T-helper 9 cell (primary cell): ENCODE measurements at places on chromosomes 7 and 10.

DNA sequence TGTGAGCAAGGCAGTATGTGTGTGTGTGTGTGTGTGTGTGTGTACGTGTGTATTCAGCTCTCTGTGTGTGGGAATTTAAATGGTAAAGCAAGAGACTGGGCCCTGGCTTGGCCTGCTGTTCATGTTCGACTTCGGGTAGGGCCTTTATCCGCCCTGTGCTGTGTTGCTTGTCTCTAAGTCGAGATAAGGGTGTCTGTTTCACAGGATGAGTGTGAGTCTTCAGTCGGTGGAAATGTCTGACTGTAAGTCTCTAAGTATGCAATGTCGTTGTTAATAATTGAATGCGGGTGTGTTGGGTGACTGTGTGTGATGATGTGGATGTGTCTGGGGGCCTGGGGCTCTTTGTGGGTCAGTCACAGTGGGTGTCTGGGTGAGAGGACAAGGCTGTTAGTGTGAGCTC lies 34.8 kb downstream of the HIF1AN start:
- no peak for DNase-seq

GRCh38 chr7:129530795-129531391 lies 28.6 kb downstream of the SMKR1 start:
- DNase-seq: no peak

- DNase-seq: no peak
These were observed 13.5 kb upstream of the SFMBT2 start for GRCh38 chr10:7424315-7424714.

GRCh38 chr7:129225931-129226572 lies 1.2 kb downstream of the AHCYL2 start:
- no peak for DNase-seq

- no peak for DNase-seq
These were observed 788 bp upstream of the CACNA2D1 start for GRCh38 chr7:82444220-82444909.

- DNase-seq: peak; percentile 26
These were observed 122.8 kb downstream of the UBE2H start for GRCh38 chr7:129829737-129830631.

- DNase-seq: no peak
These were observed 25.0 kb downstream of the CYP3A7 start for GRCh38 chr7:99709838-99710578.

- no peak for DNase-seq
These were observed 61.5 kb downstream of the CHN2 start for GRCh38 chr7:29255906-29256692.

GRCh38 chr7:48042216-48042615 lies 6.9 kb downstream of the C7orf57 start:
- no peak for DNase-seq

DNA sequence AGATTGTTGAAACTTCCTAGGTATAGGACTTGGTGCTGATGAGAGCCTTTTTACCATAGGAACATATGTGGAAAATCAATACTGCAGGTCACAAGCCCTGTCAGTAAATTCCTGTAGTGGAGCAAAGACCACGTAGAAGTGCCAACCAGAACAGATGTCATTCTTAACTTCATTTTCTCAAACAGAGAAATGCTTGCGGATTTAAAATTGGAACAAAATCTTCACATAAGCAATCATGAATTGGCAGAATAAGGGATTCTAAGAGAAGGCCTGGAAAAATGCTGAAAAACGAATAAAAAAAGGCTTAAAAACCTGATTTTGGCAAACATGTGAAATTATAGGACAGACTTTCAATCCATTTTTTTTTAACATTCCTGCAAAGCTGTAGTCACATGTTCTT lies 80.8 kb upstream of the SMIM30 start:
- no peak for DNase-seq

DNA sequence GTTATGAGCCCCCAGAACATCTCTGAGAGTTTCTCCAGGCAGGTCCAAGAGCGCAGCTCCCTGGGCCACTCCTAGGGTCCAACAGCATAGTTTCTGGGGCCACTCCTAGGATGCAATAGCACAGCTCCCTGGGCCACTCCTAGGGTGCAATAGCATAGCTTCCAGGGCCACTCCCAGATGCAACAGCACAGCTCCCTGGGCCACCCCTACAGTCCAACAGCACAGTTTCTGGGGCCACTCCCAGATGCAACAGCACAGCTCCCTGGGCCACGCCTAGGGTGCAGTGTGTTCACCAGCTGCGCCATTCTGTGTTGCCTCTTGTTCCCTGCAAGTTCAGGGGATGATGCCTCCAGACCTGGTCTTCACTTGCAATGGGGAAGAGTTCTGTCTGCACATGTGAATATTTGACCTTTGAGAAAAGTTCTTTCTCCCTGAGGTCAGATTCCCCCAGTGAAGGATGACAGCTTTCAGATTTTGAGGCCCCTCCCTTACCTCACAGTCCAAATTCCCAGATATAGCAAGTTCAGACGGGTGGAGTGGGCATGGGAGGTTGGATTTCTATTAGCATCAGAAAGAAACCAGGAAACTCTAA lies 43.0 kb upstream of the LEP start:
- no peak for DNase-seq

- DNase-seq: no peak
These were observed 231.1 kb upstream of the FOXP2 start for GRCh38 chr7:114183311-114184088.

GRCh38 chr7:79319369-79319768 lies 134.1 kb downstream of the MAGI2 start:
- no peak for DNase-seq

DNA sequence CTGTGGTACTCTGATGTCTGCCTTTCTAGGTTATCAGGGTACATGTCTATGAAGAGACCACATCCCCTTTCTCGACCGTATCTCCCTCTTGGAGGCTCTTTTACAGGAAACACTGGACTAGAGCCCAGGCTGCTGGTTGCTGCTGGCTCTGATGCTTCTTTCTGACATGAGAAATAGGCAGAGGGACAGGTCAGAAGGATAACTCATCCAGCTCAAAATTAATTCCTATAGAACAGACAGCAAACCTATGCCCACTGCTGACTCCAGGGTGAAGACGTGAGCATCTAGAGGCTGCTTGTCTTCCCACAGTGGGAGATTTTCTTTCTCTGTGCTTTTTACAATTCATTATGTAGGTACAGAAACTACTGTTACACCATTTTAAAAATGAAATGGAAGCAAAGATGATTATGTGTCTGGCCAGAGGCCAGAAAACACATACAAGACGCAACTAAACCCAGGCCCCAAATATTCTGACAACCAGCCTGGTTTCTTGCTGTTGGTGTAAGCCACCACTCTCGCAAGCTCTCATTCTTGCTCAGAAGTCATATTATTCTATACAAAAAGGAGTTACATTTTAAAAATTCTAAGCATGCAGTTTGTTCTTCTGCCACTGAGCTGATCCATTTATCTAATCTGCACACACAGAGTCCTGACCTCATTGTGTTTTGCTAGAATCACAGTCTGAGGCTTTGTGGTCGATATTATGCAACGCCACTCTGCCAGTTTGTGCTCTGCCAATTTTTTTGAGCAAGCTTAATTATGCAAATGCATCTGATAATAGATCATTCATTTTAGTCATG lies 424.3 kb downstream of the KIF20B start:
- DNase-seq: no peak

DNA sequence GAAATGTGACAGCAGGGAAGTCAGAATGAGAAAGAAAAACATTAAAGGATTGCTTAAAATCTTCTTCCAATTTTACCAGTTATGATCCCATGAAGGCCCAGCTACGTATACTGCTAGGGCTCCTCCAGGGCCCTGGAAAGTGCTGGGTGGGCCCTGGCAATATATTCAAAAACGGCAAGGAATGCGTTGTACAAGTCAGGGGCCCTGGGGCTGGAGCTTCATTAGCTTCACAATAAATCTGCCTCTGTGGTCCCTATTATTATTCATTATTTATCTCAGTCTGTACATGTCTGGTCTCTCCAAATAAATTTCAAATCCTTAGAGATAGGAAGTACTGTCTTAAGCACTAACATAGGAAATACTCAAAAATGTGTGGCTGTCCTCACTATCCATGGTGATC lies 7.6 kb downstream of the JAZF1 start:
- DNase-seq: no peak

- DNase-seq: no peak
These were observed 72.5 kb upstream of the AGR3 start for GRCh38 chr7:16954321-16954720.

DNA sequence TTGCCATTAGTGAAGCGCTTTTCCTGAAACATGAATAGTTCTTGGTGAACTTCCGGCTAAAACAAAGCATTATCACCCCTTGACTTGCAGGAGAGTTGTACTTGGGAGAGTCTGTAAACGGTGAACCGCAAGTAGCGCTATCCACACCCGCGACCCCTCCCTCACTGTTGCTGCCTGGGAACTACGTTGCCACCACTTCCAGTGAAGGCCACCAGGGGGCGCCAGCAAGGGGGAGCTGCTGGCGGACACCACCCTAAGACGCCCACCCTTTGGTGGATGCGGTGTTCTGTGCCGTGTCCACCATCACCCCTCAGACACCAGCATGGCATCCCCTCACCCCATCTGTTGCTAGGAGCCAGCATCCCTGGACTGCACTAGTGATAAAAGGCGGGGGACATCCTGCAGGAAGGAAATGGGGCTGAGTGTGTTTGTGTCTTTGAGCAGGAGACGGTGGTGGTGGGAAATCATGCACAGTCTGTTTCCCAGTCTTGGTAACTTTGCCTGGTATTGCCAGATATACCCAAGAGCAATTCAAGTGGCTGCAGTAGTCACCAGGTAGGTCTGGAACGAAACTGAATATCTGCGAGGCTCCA lies 298.2 kb downstream of the FRMD4A start:
- DNase-seq: peak; percentile 45

GRCh38 chr10:100987685-100988049 lies 324 bp downstream of the TWNK start:
- DNase-seq: no peak

GRCh38 chr10:53122281-53122680 lies 349.7 kb upstream of the MBL2 start:
- no peak for DNase-seq

DNA sequence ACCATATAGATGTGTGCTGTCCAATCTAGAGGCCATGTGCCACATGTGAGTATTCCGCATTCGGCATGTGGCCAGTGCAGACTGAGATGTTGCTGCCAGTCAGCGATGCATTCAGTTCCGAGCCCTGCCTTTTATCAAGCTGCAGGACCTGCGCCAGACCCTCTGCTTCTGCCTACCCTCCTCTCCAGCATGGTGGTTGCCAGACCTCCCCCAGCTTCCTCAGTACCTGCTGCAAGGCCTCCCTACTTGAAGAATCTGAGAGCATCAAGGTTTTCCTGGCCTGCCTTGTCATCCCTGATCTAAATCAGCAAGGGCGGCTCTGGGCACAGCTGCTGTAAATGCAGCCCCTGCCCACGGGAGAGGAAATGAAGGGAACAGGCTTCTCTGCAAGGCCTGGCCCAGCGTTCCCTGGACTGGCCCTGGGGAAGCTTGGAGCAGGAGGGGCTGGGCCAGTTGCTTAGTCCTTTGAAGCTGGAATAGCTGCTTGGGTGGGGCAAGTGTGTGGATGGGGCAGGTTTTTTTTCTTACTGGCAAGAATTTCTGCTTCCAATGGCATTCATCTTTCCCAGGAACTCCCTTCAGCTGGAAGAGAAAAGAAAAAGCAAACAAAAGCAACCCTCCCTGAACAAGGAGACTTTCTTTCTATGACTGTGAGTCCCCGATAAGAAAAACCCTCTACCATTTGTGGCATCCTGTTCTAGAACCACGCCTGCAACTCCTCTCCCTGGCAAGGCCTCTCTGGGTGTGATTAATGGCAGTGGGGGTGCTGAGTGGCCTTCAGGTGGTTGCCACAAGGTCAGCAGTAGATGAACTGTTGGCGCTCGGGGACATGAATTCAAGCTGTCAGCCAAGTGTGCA lies 93.0 kb downstream of the NHLRC2 start:
- no peak for DNase-seq

- peak; percentile 50 for DNase-seq
These were observed 102.8 kb downstream of the PIP4K2A start for GRCh38 chr10:22611425-22612115.

- no peak for DNase-seq
These were observed 59.5 kb upstream of the CDCA7L start for GRCh38 chr7:22005151-22005550.

DNA sequence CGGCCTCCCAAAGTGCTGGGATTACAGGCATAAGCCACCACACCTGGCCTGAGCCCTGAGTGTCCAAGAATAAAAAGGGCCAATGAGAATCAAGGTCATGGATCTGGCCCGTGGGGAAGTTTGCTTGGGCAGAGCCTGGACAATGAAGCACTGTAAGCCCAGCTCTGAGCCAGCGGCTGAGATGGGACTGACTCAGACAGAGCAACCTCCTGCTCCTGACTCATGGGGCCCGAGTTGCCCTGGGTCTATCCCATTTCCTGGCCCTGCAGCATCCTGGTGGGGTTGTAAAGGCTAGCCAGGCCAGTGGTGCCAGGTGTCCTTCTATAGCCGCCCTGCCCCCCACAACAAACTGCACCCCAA lies 5.2 kb upstream of the MYH16 start:
- DNase-seq: no peak

DNA sequence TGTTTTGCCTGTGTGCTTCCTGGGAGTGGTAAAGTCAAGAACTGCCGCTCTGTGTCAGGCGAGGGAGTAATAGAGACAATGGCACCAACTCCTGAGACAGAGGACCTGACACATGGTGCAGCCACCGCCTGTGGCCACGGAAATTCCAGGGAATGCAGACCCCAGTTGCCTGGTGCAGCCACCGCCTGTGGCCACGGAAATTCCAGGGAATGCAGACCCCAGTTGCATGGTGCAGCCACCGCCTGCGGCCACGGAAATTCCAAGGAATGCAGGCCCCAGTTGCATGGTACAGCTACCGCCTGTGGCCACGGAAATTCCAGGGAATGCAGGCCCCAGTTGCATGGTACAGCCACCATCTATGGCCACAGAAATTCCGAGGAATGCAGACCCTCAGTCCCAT lies 8.7 kb downstream of the DIP2C start:
- no peak for DNase-seq

DNA sequence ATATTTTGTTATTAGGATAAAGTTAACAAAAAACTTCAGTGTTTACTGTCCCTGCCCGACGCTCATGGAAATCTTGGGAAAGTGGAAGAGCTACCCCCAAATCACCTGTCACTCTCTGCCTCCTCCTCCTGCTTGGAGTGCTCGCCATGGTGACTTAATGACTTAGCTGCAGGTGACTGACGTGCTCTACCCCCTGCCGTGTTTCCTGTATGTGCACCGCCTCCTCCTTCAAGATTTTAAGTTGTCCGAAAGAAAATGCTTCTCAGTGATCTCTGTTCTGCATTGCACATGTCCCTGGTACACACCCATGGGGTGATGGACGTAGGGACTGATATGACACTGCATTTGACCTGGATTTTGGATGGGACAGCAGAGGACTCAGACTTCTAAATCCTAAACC lies 338.8 kb upstream of the SHH start:
- no peak for DNase-seq
